Liver (tissue), 10 donors: ENCODE measurements at places on chromosomes 11 and 22. TPM values are rescaled to one million over a fixed set of nuclear protein-coding genes. Genes with fewer than 3 reads are reported as not detected.

GRCh38 chr22:26669060-26669481, 11.7 kb downstream of the MIAT start:
- no peak overlapping the region for H3K4me3 ChIP-seq
- DNase-seq = no peak
- no peaks in the 10 kb centered on the region for H3K36me3 ChIP-seq
- no peaks in the 10 kb centered on the region for H3K27me3 ChIP-seq
- H3K4me1 ChIP-seq = no peaks in the 10 kb centered on the region

The MS4A15 gene
- polyA plus RNA-seq = not detected

GRCh38 chr22:23137905-23138561, 3.8 kb downstream of the RSPH14 start:
- DNase-seq = no peak
- no peak overlapping the region for H3K27ac ChIP-seq
- peaks cover 3% of the 10 kb centered on the region for H3K4me1 ChIP-seq
- no peaks in the 10 kb centered on the region for H3K36me3 ChIP-seq

The OR4S2 gene
- not detected for polyA plus RNA-seq

The BTBD18 gene
- not detected for polyA plus RNA-seq
